GM13977 (cell line): ENCODE measurements at places on chromosomes 5 and 9.

DNA sequence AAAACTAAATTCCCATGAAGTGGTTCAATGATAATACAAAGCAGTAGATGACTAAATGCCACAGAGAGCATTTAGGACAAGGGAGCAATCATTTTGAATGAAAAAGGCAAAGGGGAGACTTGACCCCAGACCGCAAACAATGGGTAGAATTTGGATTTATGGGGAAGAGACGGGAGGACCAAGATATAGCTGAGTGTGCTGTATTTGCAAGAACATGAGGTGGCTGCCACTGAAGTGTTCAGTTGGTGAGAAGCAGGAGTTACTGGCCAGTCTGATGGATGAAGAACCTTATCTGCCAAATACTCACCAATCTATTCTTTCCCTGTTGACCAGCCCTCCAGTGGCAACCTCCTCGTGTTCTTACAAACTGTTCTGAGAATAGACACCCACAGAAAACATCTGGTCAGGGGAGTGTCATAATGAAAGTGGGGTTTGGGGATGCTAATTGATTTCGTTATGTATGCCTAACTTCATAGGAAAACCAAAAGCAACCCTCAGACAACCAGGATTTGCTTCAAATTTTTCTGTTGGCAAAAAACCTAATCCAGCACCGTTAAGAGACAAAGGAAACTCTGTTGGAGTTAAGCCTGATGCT, 19.8 kb downstream of the TDRD7 start:
- DNase-seq, result no peak

GRCh38 chr9:1047591-1048230, 2.4 kb upstream of the DMRT2 start:
- DNase-seq, result peak; percentile 45

- DNase-seq, result no peak
Measured at GRCh38 chr5:128736553-128736952, 198.5 kb upstream of the FBN2 start.

GRCh38 chr9:23603311-23603710, 222.7 kb downstream of the ELAVL2 start:
- no peak for DNase-seq

DNA sequence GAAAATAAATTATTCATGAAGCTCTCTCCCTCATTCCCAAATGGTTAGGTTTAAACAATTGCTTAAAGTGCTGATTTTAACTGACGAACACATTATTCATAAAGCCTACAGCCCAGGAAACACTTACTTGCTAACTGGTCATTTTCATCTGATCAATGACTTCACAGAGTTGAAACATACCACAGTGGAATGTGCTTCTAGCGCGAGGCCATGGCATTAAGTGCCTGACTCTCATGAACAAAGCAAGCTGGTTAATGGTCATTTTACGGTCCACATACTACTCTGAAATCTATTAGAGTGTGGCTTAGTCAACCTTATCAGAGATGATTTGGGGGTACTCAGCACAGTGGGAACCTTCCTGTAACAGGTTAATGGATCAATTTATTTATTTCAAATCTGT, 114.6 kb downstream of the MED27 start:
- no peak for DNase-seq

DNA sequence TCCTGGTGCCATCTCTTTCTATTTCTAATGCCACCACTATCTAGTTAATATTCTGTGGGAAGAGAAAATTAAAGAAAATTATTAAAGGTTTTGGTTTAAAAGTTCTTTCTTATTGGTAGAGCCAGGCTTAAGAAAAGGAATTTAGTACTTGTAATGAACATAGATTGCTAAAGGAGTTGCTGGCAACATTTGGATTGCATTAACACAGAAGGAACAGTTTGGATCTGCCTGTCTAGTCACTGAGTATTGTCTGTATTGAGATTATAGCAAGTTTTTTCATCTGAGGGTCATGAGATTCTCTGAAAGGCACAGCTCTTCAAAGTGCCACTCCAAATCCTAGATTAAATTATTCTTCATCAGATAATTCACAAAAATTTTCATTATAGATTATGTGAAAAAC, 32.0 kb downstream of the FSD1L start:
- no peak for DNase-seq

- DNase-seq, result no peak
Measured at GRCh38 chr5:75414241-75414640, 77.2 kb downstream of the HMGCR start.

DNA sequence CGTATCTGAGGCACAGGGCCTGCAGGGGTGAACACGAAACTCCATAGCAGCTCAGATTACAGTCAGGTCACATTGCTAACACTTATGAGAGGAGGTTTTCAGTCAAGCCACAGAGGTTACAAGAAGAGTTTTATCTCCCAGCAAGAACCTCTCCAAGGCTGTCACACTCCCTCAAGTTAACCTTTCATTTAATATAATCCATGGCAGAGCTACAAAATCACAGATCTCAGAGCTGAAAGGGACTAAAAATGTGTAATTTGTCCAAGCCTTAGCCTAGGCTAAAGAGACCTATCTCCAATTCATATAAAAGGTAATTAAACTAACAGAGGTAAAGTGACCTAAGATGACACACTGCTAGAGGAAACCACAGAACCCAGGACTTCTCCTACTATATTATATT, 57.2 kb downstream of the MLANA start:
- DNase-seq, result no peak

DNA sequence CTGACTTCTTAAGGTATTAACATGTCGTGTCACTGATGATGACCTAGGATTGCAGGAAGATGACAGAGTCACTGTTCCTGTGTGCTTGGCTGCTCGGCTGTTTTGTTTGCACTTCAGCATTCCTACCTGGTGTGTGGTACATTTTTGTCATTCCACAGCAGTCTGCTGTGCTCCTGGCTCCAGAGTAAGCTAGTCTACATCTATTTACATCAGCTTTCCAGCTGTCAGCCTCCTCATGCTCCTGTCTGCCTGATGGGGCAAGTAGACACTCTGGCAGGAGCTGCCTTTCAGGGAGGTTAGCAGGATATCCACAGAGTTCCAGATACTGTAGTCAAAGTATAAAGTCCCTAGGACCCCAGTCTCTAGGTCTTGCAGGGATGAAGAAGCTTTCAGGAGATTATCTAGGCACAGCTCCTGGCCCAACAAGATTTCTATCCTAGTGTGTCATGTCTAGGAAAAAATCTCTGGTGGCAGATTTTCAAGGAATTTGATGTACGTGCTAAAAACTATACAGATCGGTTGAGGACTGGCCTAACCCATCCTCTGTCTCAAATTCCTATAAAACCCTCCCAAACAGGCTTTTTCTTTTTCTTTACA, 28.4 kb downstream of the RUSC2 start:
- DNase-seq, result no peak

DNA sequence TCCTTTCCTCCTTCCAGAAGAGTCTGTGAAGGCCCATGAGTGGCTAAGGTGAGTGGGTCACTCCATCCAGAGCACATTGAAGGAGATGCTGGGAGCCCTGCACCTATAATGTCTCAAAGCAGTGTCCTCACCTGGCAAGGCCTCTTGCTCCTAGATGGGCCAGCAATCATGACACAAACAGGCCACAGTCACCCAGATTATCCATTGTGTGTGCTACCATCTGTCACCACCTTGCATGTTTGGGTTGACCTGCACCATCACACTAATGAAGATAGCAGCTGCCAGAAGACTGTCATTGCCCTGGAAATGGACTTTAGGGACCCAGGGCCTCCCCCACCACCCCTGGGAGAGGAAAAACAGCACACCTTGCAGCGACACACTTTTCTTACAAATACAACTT, 69.6 kb downstream of the GABBR2 start:
- no peak for DNase-seq

GRCh38 chr5:113513384-113514288, at the start of gene YTHDC2:
TSS of gene YTHDC2 (plus strand) at chr5:113513694. CDS start at chr5:113513896, 202 bp downstream.
- DNase-seq, result peak; percentile 81

DNA sequence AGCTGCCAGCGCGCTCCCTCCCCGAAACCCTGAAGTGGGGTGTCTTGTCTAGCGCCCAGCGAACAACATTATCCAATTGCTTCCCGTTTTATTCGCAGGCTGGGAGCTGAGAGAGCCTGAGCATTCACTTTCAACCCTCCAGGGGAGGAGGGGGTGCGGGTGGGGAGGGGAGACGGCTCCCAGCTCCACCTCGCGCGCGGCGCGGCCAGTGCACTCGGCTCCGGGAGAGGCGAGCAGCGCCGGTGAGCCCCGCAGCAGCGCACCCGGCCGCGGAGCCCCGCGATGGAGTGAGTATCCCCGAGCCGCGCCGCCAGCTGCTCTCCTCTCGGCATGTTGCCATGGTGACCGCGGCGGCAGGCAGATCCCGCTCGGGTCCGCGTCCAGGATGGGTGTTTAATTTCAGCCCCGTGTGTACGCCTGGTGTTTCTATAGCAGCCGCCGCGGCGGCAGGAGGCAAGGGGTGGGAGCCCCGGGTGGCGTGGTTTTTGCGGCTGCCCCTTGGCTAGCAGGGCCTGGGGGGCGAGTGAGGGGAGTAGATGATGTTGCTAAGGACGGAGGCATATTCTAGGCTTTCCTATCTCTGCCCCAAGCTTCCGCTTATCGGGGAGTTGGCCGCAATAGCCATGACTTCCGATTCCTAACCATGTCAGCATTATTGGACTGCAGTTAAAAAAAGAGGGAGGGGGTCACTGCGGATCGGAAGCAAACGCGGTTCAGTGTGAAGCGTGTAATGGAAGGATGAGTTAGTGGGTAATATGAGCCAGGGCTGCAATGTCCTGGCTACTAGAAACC, 139.2 kb upstream of the PALM2AKAP2 start:
- DNase-seq, result peak; percentile 14

GRCh38 chr5:171435908-171436307, 16.5 kb downstream of the FGF18 start:
- no peak for DNase-seq

GRCh38 chr5:59282726-59283125, 610.8 kb downstream of the PDE4D start:
- DNase-seq, result no peak

GRCh38 chr5:135296900-135297816, 101.9 kb downstream of the MACROH2A1 start:
- DNase-seq, result no peak

DNA sequence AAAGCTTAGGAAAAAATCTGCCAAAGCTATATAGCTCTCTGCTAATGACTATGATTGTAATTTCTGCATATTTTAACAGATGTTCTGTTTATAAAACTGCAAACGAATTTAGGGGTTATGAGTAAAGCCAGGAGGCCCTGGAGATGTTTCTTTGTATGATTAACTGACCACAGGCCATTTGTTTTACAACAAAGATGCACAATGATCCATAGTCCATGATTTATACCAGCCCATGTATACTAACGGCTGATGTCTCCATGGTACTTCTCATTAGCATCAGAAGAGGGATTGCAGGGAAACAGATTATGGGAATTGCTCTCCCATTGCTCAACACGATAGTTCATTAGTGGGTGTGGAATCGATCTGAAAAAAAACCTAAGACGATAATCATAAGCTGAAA, 78.9 kb downstream of the PPP2R2B start:
- DNase-seq, result no peak

- no peak for DNase-seq
Measured at GRCh38 chr5:143796125-143796524, 15.8 kb upstream of the HMHB1 start.

DNA sequence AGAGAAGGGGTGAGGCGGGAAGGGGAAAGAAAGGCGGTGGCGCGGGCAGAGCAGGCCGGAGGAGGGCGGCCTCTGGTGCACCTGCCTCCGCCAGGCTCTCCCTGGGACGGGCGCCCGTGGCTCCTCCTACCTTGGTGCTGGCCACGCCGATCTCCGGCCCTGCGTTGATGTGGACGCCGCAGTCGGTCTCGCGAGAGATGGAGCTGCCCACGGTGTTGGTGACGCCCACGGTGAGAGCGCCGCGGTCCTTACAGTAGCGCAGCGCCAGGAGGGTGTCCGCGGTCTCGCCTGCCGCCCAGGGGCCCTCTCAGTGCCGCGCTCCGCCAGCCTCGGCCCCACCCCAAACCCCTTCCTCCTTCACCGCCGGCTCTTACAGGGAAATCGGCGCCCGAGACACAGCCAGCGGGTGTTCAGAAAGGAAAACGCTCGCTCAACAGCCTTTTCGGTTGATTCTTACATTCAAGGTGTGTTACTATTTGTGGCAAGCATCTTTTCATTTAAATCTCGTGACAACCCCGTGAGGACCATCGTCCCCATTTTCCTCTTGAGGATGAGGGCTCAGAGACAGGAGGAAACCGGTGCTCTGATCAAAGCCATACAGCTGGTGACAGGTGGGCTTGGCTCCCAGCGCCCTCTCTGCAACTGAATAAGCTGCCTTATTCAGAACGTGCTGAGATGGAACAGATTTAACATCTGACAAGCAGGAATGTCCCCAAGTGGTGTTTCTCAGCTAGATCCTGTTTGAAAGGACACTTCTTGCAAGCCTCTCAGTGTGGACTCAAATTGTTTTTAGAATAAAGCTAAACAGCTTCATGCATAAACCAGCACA, 22.0 kb upstream of the MAPK9 start:
- DNase-seq, result peak; percentile 89

- DNase-seq, result no peak
Measured at GRCh38 chr5:155540000-155540595, 526.5 kb downstream of the KIF4B start.

DNA sequence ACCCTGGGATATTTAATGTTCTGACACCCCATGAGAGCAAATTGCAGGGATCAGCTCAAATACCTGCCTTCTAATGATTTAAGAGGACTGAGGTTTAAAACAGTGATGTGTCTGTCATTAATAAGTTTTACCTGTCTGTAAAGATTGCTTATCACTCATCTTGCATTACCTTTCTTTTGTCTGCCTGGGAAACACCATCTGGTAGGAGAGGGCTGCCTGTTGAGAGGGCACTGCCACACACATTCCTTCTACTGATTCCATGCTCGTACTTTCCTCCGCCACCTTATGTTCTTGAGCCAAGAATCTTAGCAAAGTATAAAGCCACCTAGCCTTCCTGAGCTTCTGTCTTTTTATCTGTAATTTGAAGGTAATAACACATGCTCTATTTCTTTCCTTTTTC, 118.6 kb downstream of the KCTD16 start:
- DNase-seq, result no peak

- DNase-seq, result no peak
Measured at GRCh38 chr5:149855366-149855765, 89.2 kb downstream of the PDE6A start.

DNA sequence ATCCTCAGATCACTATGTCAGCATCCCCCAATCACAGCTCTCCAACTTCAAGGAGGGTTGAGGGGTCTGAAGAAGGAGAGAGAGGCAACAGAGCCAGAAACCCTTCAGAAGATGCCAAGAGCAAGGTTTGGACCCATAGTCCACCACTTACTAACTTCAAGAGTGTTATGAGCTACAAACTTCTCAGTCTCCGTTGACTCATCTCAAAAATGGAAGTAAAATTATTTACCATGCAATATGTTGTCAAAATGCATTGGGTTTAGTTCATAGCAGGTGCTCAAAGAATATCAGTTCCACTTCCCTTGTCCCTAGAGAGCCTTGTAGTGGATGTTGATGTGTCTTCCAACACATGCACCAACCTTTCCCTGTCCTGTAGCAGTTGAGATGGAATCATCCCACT, 116.0 kb downstream of the KCNIP1 start:
- no peak for DNase-seq
